ENCODE measurements at places on chromosomes 13 and 19.

DNA sequence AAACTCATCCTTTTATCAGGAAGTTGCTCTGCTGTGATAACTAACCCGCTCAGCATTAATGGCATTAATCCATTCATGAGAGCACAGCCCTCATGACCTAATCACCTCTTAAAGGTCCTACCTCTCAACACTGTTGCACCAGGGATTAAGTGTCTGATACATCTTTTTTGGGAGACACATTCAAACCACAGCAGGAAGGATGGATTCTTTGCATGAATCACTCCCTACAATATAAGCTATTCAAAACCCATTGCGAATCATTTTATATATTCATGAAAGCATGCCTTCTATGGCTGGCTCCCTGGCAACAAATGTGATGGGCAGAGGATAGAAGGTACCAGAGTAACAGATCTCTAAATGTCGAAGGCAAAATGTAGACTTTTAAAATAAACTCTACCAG lies 27.6 kb downstream of the ARL11 start:
- no peak for DNase-seq

GRCh38 chr13:19657872-19658591 lies 24.6 kb downstream of the MPHOSPH8 start:
- no peak for DNase-seq

GRCh38 chr13:69903081-69903480 lies 204.5 kb upstream of the ATXN8OS start:
- DNase-seq, result no peak

GRCh38 chr13:61727767-61728166 lies 312.1 kb upstream of the PCDH20 start:
- DNase-seq, result no peak

DNA sequence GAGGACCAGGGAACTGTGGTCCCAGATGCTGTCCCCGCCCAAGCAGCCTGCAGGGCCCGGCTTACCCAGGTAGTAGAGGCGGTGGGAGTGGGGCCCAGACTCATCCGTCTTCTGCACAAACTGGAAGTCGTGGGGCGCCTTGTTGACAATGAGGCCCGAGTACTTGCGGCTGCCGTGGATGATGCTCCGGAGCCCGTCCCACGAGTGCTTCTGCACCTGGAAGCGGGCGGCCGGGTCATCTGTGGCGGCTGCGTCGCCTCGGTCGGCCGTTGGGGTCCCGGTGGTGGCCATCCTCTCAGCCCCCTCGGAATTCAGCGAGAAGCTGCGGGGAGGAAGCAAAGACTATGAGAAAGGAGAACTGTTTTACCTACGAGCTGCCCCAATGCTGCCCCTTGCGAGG lies 9.6 kb downstream of the DPP9 start:
- no peak for DNase-seq

- DNase-seq, result no peak
These were observed 45.2 kb upstream of the GPI start for GRCh38 chr19:34319785-34320184.

GRCh38 chr13:34002141-34002540 lies 184.2 kb downstream of the RFC3 start:
- DNase-seq, result no peak

GRCh38 chr13:23806874-23807526 lies 82.2 kb downstream of the MIPEP start:
- DNase-seq, result no peak

DNA sequence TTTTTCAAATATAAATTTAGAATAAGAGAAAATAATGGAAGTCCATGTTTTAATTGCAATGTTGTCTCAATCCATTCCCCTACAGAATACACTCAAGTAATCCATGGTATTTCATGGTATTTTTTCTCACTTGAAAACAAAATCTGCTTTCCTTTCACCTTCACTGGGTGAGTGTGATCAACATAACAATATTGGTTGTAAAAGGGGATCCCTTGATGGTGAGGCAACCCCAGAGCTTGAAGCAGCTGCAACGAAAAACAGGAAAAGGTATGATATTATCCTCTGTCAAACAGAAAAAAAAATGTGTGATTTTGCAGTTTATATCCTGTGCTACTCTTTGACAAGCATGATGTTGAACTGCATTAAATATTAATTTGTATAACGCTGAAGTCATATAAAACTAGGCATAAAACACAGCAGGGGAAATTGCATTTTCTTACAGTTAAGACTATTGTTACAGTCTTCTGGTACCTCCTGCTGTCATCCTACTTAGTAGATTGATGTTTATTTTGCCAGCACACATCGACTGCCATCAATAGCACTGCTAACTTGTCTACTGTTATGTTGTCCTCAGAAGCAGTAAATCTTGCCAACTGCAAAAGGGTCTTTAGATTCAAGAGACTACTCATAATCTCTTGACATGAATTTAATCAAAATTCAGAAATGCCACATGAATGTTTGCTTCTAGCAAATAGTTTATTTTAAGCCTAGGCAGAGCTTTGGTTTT lies 373.1 kb upstream of the MIR17HG start:
- no peak for DNase-seq

DNA sequence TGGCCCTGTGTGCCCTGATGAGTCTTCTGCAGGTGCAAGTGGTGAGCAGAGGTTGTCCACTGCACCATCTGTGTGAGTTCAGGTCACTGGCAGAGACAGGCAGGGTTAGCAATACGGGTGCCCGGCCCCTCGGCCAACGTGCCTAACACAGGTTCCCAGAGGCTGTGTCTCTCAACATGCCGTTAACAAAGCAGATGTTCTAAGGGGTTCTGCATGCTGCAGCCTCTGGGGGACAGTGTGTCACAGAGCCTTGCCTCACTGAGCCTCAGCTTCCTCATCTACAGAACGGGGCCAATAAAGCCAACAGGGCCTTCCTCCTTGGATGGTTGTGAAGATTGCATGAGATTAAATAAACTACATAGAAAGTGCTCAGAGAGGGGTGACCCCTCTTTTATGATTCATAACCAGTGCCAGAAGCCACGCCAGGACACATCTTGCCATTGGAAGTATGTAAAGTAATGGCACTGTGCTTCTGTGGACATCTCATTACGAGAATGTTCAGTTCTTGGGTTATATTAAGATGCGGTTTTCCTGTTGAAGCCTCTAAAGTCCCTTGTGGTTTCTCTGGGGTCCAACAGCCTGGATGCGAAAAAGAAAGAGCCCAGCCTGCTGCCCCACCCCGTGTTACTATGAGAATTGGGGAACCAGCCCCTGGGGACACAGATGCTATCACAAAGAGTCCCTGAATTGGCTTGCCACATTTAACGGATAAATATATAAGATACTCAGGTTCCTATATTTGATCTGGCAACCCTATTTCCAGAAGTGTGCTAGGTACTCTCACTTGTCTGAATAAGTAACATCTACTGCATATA lies 11.2 kb upstream of the ARHGEF18 start:
- no peak for DNase-seq

- DNase-seq, result no peak
These were observed 168.0 kb downstream of the EFNB2 start for GRCh38 chr13:106367361-106367971.

GRCh38 chr13:109160887-109161669 lies 531.7 kb downstream of the MYO16 start:
- DNase-seq, result no peak

DNA sequence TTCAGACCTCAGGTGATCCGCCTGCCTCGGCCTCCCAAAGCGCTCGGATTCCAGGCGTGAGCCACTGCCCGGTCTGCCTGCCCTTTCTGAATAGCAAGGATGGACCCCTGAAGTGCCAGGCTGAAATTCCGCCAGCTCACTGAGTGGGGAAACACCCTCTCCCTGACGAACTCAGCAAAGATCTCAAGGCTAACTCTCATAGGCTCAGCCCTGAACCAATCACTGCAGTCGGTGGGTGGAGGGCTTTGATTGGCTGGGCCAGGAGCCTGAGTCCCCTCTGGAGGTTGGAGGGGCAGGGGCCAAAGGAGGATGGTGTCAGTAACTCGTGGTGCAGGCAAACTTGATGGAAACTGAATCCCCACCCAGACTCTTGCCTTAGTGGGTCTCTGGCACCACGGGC lies 11.2 kb upstream of the COMP start:
- DNase-seq, result no peak

- DNase-seq, result no peak
These were observed 57.6 kb downstream of the RGCC start for GRCh38 chr13:41514853-41515395.

DNA sequence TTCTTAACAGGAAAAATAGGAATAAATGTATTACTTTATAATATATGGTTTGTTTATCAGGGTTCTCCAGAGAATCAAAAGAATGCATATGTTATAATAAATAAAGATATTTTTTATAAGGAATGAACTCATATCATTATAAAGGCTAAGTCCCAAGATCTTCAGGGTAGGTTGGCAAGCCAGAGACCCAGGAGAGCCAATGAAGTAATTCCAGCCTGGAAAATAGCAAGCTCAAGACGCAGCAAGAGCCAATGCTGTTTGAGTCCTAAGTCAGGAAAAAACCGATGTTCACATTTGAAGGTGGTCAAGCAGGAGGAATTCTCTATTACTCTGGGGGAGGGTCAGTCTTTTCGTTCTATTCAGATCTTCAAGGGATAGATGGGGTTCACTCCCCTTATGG lies 490.0 kb downstream of the PCDH20 start:
- DNase-seq, result no peak

DNA sequence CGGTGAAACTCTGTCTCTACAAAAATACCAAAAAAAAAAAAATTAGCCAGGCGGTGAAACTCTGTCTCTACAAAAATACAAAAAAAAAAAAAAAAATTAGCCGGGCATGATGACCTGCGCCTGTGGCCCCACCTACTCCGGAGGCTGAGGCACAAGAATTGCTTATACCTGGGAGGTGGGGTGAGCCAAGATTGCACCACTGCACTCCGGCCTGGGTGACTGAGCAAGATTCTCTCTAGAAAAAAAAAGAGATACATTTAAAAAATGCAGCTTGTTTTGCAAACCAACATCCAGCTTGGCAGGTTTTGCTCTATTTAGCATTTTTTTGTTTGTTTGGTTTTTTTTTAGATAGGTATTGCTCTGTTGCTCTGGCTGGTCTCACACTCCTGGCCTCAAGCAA lies 6.7 kb upstream of the PGPEP1 start:
- no peak for DNase-seq

GRCh38 chr13:49821216-49822009 lies 28.9 kb upstream of the KPNA3 start:
- DNase-seq, result no peak

- no peak for DNase-seq
These were observed 15.5 kb downstream of the BTBD2 start for GRCh38 chr19:1999856-2000515.

- no peak for DNase-seq
These were observed 1.8 kb upstream of the ZNF557 start for GRCh38 chr19:7067716-7068115.

GRCh38 chr19:2325281-2326046 lies 2.9 kb downstream of the LSM7 start:
- no peak for DNase-seq

DNA sequence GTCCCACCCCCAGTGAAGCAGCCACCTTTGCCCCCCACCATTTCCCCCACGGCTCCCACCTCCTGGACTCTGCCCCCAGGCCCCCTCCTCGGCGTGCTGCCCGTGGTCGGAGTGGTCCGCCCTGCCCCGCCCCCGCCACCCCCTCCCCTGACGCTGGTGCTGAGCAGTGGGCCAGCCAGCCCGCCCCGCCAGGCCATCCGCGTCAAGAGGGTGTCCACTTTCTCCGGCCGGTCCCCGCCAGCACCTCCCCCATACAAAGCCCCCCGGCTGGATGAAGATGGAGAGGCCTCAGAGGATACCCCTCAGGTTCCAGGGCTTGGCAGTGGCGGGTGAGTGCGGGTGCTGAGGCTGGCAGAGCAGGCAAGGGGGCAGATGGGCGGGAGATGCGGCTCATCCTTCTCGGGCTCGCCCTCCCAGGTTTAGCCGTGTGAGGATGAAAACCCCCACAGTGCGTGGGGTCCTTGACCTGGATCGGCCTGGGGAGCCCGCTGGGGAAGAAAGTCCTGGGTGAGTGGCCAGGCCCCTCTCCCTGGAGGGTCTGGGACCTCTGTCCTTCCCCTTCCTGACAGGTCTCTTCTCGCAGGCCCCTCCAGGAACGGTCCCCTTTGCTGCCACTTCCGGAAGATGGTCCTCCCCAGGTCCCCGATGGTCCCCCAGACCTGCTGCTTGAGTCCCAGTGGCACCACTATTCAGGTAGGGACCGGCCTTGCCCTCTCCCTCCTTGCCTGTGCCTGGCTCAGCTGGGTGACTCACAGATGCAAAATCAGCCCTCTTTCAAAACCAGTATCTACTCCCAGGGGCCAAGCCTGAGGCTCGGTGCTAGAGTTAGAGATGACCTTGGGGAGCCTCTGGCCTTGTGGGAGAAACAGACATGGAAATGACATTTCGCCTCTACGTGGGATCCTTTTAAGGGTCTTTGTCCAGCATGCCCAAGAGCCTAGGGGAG lies 8.8 kb downstream of the IGFLR1 start:
- no peak for DNase-seq

- no peak for DNase-seq
These were observed 624.8 kb downstream of the LIG4 start for GRCh38 chr13:107590556-107590955.

DNA sequence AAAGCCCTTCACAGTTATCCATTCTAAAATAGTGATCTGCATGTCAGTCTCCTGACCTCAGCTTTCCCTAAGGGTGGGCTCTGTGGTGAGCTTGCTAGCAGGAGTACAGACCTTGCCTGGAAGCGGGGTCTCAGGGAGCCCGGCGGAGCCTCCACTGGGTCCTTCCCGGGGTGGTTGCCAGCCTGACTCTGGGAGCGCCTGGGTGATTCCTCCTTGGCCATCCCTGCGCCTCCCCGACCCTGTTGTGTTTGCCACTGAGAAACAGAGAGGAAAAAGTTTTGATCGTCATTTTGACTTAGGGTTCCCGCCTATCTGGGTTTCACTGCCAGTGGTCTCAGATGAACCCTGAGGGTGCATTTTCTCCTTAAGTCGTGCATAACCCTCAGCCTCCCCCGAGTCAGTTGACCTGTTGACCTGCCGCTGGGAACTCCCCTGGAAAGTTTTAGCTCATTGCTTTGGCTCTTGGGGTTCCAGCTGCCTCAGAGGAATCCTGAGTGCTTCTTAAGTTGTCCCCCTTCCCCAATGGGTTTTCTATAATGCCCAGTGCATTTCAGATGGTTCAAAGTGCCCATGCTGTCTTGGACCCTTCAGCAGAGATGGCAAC lies 117.8 kb downstream of the RAB20 start:
- no peak for DNase-seq

All from dorsolateral prefrontal cortex (tissue), 122 donors.